Choroid plexus epithelial cell (primary cell): ENCODE measurements at places on chromosomes 13 and 19.

DNA sequence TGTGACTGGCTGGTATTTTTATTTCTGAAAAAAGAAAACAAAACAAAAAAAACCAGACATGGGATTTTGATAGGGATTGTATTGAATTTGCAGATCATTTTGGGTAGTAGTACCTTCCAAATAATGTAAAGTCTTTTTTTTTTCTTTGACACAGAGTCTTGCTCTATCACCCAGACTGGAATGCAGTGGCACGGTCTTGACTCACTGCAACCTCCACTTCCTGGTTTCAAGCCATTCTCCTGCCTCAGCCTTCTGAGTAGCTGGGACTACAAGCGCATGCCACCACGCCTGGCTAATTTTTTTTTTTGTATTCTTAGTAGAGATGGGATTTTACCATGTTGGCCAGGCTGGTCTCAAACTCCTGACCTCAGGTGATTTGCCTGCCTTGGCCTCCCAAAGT, 4.2 kb downstream of the ZNF101 start:
- DNase-seq, result no peak

DNA sequence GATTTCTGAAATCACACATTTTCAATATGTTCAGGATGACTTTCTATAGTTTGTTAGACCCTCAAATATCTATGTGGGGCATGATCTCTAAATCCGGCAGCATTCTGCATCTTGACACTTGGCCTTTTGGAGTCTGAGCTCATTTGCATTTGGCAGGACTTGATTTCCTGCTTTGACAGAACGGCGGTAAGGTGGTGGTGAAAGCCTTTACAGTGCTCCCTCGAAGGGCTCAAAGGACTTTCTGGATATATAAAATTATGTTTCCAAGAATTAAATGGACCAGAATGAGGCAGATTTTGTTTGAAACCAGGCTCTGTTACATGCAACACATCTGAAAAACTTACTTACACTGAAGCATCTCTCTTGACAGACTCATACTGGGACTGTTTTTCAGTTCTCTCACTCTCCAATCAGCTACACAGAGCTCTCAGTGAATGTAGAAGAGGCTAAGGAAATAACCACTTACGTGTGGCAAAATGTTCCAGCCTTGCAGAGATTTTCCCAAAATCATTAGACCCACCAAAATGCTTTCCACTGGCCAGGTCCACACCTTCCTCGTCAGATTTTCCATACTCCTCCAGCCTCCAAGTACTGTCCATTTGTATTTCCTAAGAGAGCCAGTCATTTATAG, 207.2 kb downstream of the SPRY2 start:
- DNase-seq, result peak; percentile 37

- DNase-seq, result peak; percentile 93
Measured at GRCh38 chr13:106133025-106133424, 402.4 kb downstream of the EFNB2 start.

GRCh38 chr19:39409208-39410016, 2.8 kb downstream of the ZFP36 start:
- DNase-seq, result peak; percentile 81

GRCh38 chr19:13404236-13404635, 102.0 kb downstream of the CACNA1A start:
- no peak for DNase-seq

GRCh38 chr13:75782985-75783384, 146.9 kb downstream of the LMO7 start:
- DNase-seq, result no peak

GRCh38 chr13:55345224-55345623, 1795.5 kb upstream of the PRR20A start:
- DNase-seq, result no peak

- DNase-seq, result no peak
Measured at GRCh38 chr19:4503132-4503824, 15.0 kb downstream of the PLIN4 start.

DNA sequence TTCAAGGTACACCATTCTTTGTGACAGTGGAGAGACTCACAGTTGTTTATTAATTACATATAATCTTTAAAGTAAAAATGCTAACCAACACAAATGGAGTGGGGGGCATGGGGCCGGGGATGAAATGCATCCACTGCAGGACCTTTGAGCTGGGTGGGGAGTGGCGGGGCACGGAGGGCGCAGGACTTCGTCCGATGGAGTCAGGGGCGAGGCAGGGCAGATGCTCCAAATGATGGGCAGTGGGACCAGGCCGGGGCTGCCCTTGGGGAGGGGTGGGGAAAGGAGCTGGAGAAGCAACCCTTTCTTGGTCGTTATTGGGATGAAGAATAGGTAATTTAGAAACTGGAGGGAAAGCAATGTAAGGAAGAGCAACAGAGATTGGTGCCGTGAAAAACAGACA, 220.0 kb downstream of the TEX29 start:
- DNase-seq, result no peak

- DNase-seq, result no peak
Measured at GRCh38 chr13:21176982-21177284, 475 bp downstream of the MRPL57 start.

- DNase-seq, result peak; percentile 68
Measured at GRCh38 chr13:76778853-76779252, 107.4 kb downstream of the KCTD12 start.

- peak; percentile 54 for DNase-seq
Measured at GRCh38 chr19:21848706-21849105, 12.7 kb upstream of the ZNF43 start.

GRCh38 chr13:40477623-40478608, 188.5 kb downstream of the FOXO1 start:
- DNase-seq, result peak; percentile 43

DNA sequence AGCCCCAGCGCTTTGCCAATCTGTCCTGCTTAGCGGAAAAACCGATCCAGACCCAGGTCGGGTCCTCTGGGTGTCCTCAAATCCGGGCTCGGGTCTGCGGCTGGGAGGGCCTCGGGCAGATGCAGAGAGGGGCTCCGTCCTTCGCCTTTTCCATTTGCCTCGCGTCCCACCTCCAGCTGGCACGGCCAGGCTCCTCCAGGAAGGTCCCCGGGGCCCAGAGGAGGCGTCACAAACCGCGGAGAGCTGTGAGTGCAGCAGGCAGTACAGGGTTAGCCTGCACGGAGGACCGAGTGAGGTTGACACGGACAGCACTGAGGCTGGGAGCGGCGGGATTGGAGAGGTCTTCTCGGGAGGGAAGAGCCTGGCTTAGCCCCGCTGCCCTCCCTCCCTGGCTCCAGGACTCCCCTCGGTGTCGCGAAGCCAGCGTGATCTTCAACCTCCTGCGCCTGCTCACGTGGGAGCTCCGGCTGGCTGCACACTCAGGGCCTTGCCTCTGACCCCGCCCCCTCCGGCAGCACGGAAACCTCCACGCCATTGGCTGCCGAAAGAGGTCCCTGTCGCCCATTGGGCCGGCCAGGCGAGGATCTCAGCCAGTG, 2.8 kb upstream of the IFNL2 start:
- no peak for DNase-seq
